ENCODE measurements at places on chromosomes 4 and X.
A peak's percentile ranks its signal among the peaks of the same experiment; 100 is the strongest.

- no peak for DNase-seq
Measured at GRCh38 chr4:164926301-164926700, 49.3 kb downstream of the APELA start.

DNA sequence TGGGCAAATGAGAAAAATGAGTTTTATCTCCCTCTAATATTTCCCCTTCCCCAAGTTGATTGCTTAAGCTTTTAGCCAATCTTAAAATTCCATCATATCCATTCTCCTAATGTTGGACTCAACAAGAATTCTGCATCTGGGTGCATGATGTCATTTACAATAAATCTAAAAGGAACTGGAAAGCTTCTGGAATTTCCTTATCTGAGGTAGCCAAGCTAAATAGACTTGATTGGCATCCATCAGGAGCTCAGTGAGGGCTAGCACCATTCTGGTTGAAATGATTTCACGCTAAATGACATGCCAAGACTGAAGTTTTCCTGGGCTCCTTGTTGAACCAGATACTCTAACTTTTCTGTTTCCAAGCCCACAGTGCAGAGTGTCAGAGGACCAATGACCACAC is 110.3 kb upstream of the SCML1 start:
- DNase-seq: no peak

DNA sequence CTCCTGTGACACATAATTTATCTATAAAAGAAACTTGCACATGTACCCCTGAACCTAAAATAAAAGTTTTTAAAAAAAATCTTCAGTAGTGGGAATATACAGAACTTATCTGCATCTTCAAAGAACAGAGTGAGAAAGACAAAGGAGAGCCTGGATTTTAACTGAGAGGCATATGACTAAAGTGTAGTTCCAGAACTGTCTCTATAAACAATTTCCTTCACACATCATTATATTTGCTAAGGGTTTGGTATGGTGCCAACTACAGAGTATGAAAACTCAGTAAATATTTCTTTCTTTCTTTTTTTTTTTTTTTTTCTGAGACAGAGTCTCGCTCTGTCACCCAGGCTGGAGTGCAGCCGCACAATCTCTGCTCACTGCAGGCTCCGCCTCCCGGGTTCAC is 49.9 kb upstream of the NFKB1 start:
- DNase-seq: no peak

DNA sequence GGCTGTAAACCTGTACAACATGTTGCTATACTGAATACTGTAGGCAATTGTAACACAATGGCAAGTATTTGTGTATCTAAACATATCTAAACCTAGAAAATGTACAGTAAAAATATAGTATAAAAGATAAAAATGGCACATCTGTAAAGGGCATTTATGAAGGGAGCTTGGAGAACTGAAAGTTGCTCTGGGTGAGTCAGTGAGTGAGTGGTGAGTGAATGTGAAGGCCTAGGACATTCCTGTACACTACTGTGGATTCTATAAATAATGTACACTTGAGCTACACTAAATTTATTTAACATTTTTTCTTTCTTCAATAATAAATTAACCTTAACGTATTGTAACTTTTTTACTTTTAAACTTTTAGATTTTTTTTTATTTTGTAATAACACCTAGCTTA is 5.0 kb upstream of the SHROOM4 start:
- no peak for DNase-seq

DNA sequence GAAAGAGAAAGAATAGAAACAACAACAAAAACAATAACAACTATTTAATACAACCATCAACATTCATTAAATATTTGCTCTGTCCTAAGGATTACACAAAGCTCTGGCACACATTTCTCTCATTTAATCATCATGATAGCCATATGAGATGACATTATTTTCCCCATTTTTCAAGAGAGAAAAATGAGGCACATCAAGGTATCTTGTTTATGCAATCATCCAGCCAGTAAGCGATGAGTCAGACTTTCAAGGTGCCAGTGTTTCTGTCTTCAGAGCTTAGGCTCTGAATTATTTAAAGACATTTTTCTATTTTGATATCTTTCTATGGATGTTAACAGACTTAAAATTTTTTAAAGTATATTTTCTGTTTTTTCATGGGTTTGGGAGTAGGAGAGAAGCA is 541.8 kb upstream of the SMIM31 start:
- no peak for DNase-seq

GRCh38 chr4:6196324-6196723 is 4.0 kb downstream of the JAKMIP1 start:
- no peak for DNase-seq

- no peak for DNase-seq
Measured at GRCh38 chr4:39036172-39036571, 4.0 kb upstream of the TMEM156 start.

- no peak for DNase-seq
Measured at GRCh38 chr4:4685810-4686795, 144.3 kb upstream of the STX18 start.

DNA sequence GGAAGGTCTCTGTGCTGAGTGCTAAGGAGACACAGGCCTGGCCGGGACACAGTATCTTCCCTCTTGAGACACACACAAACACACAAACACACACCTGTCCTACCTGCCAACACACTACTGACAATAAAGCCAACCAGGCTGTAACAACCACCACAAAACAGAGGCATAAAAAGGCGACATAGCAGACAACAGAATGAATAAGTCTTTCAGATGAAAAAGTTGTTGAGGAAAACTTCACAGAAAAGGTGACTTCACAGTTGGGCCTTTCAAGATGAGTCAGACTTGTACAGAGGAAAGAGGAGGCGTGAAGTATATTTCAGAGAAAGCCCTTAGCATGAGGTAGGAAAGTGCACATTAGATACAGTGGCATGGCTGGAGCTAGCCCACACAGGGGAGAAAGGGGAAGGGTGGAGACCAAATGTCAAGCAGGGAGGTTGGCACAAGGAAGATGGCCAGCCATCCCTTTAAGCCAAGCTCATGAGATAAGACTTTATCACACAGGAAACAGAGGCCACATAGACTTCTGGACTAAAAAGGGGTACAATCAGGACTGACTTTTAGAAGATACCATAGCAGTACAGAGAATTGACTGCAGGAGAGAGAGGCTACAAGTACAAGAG is 54.0 kb downstream of the SLC9A7 start:
- peak; percentile 8 for DNase-seq

- no peak for DNase-seq
Measured at GRCh38 chr4:8921465-8921864, 49.8 kb upstream of the HMX1 start.

DNA sequence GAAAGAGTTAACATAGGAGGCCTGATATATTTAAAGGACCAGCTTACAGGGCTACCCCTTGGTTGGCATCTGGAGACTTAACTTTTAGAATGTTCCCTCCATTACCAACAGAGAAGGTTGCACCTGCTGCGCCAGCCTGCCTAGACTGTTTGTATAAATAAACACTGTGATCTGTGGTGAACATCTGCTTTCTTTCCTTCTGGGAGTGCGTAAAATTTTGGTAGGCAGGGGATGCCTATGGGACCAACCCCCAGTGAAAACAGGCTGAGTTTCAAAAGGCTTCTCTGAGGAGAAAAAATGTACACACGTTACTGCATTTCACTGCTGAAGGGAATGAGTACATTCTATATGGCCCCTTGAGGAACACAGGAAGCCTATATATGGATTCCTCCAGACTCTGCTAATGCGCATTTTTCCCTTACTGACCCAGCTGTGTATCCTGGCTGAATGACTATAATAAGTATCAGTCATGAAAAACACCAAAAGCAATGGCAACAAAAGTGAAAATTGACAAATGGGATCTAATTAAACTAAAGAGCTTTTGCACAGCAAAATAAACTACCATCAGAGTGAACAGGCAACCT is 13.8 kb downstream of the CENPC start:
- DNase-seq: no peak

- no peak for DNase-seq
Measured at GRCh38 chr4:27176400-27176799, 315.8 kb downstream of the STIM2 start.

GRCh38 chr4:29983890-29984289 is 736.3 kb upstream of the PCDH7 start:
- no peak for DNase-seq

- no peak for DNase-seq
Measured at GRCh38 chr4:176874721-176875445, 82.2 kb upstream of the VEGFC start.

DNA sequence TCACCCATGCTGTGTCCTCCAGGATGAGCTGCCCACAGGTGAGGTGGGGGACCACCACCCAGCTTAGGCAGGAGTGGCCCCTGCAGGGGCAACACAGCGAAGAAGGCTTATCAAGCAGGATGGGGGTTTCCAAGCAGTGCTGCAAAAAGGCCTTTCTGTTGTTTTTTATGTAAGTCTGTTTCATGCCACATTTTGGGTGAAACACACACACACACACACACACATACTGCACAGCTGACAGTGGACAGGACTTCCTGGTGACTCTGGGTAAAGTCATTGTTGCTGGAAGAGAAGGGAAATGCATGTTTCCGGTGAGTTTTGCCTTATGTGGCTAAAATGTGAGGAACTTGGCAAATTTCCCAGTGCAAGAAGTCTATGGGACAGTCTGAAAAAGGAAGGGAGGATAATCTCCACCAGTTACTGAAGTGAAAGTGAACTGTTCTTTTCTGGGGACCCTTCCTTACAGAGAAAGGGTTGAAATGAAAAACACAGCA is 119.2 kb downstream of the IRF2 start:
- DNase-seq: peak; percentile 21

DNA sequence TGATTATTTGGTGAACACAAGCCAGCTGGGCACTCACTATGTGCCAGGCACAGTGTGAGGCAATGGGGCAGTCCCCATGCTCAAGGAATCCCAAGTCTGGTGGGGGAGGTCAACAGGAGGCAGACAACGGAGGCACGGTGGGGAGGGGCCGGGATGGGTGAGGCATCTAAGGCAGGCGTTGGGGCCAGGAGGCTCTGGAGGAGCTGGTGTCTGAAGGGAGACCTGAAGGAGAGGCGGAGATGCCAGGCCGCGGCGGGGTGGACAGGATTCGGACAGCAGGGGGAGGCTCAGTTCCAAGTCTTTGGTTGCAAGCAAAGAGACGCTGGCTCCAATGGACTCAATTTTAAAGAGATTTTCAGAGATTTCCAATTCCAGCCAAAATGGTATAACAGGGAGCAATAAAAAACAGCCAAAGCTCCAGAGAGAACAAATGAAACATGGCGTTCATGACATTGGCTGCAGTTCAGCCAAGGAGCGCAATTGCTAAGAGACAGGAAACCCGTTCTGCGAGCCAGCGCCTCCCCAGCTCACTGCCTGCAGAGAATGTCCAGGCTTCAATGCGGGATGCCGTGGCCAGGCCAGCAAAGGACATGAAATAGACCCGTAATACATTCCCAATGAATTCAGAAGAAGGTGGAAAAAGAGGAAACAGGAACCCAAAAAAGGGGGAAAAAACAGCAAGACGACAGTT is 105.2 kb upstream of the LRPAP1 start:
- no peak for DNase-seq

DNA sequence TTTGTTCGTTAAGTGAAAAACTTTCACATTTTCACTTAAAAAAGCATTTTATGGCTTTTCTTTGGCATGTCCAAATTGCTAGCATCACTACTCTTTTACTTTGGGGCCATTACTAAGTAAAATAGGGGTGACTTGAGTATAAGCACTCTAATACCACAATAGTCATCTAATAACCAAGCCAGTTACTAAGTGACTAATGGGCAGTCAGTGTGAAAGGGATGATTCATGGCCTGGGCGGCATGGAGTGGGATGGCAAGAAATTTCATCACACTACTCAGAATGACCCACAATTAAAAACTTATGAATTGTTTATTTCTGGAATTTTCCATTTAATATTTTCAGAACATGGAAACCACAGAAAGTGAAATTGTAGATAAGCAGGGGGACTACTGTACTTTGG is 60.9 kb downstream of the BMP15 start:
- DNase-seq: no peak

- no peak for DNase-seq
Measured at GRCh38 chr4:6200922-6201362, 593 bp upstream of the JAKMIP1 start.

DNA sequence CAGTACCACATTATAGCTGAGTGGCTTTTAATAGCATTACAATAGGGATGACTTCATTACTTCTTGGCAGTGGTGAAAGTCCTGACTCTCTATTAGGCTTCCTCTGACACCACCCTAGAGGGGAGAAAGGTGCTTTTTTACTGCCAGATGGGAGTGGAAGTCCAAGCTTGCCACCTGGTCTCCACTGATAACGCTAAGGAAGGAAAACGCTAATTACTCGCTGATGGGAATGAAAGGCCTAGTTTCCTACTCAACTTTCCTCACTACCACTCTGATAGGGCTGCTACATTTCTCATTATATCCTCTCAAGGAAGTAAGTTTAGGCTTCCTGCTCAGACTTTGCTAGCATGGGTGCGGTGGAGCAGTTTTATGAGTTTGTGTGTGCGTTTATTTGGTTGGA is 62.3 kb upstream of the PAGE3 start:
- no peak for DNase-seq

DNA sequence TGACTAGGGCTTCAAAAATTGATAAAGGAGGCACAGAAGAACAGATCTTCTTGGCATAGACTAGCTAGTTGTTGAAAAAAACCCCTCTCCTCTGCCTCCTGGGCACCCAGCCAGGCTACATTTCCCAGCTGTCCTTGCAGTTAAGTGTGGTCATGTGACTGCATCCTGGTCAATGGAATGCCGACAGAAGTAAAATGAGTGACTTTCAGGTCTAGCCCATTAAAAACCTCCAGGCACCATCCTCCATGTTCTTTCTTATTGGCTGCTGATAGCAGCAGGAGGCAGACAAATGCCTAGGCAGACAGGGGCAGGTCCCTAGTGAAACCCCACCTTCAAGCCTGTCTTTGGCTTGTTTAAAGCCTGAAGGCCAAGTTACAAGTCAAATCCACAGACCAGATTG is 35.3 kb downstream of the ATXN3L start:
- DNase-seq: no peak

DNA sequence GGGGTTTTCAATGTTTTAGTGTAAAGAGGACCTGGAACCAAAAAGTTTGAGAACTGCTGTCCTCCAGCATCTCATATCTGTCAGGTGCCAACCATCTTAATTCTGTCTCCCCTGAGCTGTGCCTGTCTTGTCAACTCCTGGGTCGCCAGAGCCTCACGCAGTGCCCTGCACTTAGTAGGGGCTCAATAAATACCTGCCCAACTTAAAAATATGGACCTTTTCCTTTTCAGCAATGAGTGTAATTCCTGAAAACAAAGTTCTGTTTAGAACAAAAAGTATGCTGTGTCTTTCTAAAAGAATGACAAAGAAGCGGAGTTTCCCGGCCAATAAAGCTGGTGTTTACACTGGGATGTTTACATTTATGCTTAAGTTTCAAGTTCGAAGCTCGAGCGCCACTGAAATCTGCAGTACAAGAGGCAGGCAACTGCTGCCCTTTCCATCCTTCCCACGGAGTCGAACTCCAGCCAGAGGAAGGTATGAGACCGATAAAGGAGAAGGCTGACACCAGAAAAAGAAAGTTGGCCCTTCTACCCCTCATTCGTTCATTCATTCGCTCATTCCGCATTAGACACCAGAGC is 1.1 kb upstream of the HTATSF1 start:
- DNase-seq: peak; percentile 2

DNA sequence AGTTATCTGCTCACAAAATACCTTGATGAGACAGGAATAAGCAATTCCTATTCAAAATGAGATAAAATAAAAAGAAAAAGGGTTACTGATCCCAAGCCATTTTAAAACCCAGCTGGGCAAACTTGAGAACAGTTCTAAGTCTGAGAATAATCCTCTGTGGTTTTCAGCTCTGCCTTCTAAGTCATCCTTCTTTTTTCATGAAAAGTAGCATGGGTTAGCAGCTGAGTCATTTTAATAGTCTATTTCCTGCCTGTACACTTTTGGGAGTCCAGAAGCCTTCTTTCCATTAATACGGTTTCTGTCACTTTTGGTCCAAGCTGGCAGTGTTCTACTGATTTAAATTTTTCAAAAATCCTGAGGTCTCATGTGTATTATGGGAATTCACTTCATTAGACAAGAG is 374.3 kb downstream of the IQCM start:
- no peak for DNase-seq
